ENCODE measurements at places on chromosomes 16 and 17.

- no peak for DNase-seq
Observed at GRCh38 chr16:89855986-89856385, 17.4 kb upstream of the TCF25 start.

GRCh38 chr17:45313996-45314740 is 2.7 kb downstream of the MAP3K14 start:
- DNase-seq: no peak

DNA sequence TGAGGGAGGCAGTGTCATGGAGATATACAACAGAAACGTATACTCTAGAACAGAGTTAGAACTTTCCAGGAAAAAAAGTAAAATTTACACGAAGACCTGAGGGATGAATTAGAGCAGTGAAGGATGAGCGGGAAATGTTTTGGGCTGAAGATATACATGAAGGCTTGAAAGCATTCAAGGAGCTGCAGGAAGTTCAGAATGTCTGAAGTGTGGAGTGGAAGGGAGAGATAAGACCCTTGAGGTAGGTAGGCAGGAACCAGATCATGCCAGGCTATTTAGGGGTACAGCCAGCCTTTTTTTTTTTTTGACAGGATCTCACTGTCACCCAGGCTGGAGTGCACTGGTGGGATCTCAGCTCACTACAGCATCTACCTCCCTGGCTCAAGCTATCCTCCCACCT is 3.2 kb upstream of the NLK start:
- DNase-seq: no peak

DNA sequence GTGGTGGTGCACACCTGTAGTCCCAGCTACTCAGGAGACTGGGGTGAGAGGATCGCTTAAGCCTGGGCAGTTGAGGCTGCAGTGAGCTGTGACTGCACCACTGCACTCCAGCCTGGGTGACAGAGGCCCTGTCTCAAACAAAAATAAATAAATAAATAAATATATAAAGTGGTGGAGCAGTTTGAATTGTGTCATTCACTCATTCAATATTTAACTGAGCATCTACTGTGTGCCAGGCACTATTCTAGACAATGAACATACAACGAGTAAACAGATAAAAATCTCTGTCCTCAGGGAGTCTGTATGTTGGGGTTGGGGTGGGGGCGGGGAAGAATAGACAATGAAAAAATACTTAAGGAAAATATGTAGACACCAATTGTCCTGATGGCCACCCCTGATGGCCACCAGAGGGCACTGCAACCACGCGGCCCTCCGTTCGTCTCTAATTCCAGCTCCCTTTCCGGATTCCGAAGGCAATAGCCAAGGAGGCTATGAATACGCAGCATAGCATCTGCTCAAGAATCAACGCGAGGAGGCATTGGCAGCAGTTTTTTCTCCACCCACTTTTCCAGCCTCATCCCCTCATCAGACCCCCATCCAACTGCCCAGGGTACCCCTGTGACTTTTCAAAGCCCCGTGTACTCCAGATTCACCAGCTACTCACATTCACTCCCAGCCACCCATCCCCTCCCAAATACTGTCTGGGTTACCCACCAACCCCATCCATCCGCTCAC is 21.4 kb downstream of the QPRT start:
- DNase-seq: peak; percentile 91

GRCh38 chr16:918741-919657 is 51.8 kb downstream of the LMF1 start:
- no peak for DNase-seq

DNA sequence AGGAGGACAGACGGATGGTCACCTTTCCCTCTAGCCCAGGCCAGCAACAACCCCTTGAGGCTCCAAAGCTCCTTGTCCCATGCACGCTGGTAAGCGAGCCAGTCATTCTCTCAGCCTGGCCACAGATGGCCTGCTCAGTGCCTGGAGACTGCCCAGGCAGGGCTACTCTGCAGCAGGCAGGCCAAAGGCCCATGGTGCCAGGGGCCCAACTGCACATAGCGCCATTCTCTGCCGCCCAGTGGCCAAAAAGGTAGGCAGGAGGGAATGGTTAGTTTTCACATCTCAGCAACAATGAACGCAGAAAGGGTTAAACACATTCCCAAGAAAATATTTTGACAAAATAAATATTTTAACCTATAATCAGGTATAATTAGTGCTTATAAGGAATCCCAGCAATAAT is 7.7 kb upstream of the SREBF1 start:
- DNase-seq: no peak

- no peak for DNase-seq
Observed at GRCh38 chr17:75917141-75917916, 12.6 kb upstream of the MRPL38 start.

DNA sequence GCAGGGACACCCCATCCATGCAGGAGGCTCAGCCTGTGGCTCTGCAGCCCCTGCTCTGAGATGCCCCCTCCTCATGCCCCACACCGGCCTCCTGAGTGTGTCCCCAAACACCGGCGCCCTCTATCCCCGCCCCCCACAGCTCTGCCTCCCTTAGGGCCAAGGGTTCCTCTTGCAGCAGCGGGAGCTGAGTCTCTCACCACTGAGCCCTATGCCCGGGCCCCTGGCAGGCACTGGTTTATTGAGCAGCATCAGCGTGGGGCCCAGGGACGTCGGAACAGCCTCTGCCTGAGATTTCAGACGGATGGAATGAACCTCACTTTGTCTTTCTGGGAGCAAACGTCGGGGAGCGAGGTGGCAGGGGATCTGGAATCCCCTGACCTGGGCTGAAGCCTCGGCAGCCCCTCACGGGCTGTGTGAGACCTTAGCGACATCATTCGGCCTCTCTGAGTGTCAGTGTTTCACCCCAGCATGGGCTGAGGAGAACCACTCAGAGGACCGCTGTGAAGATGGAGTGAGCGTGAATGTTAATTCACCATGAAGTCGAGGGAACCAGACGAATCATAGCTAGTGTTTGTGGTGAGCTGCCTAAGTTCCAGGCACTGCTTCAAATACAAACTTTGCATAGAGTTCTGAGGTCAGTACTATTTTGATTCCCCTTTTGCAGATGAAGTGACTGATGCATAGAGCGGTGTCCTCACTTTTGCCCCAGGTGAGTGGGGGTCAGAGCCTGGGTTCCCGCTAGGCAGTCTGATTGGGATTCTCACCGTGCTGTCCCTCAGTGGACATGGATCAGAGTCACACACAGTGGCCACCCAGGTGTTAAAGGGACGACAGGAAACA is 5.3 kb upstream of the C16orf74 start:
- no peak for DNase-seq

DNA sequence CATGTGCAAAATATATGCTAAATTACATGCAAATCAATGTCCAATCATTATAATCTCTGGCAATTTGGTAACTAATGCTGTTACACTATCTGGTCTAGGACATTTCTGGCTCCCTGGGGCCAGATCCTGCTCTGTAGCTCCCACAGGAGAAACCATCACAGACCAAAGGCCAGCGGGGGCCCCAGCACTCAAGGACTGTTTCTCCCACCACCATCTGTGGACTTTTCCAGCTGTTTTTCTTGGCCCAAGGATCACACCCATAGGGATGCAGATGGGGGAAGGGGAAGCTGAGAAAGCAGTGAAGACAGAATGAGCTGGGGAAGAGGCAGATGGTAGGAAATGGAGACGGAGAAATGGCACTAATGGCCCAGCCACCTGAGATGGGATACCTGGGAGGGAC is at the start of gene HIGD1B:
TSS of gene HIGD1B (plus strand) at position 298 of the 400 bp plus-strand sequence. CDS start 270 bp downstream, outside the sequence.
- DNase-seq: no peak

DNA sequence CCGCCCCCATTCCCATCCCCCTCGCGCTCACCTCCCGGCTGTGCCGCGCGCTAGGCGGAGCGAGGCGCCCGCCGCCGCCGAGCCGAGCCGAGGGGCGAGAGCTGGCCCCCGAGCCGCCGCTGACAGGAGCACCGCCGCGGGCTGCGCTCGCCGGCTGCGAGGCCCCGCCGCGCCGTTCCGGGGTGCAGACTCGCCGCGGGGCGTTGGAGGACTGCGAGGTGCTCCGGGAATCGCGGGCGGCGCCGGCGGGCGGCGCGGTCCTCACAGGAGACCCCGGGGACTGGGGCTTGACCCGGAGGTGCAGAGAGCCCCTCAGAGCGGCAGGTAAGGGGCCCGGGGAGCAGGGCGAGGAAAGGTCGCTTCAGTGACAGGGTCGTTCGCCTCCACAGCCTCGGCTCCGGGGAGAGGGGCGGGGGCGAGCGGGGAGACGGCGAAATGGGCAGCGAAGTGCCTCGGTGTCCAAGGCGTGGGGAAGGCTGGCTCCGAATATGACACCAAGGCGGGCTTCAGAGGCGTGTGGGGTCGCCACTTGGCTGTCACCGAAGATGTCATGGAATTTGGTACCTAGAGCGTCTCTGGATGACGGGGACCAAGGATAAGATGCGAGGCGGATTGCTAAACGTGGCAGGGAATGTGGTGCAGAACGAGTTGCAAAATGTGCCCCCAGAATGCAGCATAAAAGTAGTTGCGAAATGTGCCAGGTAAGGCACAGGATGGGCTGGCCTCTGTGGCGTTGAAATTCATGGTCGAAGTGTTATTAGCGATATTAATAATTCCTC is 580 bp downstream of the TANC2 start:
- peak; percentile 21 for DNase-seq

DNA sequence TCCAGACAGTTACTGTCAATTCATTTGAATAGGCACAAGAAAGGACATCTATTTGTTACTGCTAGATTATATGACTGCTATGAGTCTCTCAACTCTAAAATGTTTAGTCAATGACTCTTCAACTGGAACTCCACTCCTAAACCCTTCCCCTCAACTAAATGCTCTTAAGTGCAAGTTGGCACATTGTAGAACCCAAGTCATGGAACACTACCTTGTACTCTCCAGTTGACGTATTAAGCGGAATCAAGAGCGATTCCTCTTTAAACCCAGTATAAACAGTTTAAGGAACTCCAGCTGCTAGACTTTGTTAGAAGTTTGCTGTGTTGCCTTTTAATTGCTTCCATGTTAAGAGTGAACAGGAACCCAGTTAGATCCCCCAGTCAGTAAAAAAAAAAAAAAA is 44.6 kb downstream of the STH start:
- DNase-seq: no peak

- DNase-seq: no peak
Observed at GRCh38 chr17:71485426-71485825, 635.4 kb upstream of the SOX9 start.

GRCh38 chr17:54860617-54861470 is 39.8 kb upstream of the TOM1L1 start:
- no peak for DNase-seq

- DNase-seq: no peak
Observed at GRCh38 chr17:17965152-17965721, 7.0 kb downstream of the TOM1L2 start.

DNA sequence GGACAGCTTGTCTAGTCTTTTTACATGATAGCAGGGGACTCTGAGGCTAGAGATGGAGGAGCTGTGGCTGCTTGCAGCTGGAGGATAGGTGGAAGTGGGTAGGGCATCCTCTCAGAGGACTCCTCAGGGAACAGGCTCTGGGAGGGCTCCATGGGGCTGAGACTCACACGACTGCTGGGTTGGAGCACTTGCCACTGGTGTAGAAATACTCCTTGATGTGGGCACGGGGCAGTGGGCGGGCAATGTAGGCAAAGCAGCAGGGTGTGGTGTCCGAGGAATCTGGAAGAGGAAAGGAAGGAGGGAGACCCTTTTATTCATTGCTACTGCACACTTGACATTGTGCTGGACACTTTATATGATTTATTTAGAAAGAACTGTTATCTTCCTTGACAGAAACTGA is 1.8 kb downstream of the CCL5 start:
- DNase-seq: no peak

DNA sequence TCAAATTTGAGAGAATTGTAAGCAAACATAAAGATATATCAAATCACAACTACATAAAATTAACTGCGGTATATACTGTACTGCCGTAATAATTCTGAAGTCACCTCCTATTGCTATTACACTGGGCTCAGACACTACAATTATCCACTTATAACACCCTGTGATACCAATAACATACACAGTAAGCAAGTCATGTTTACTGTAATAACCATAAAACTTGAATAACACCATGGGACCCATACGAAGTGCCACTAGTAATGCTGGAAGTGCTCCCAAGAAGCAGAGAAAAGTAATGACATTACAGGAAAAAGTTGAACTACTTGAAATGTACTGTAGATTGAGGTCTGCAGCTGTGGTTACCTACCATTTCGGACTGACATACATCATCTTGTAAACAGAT is 24.0 kb downstream of the CMC2 start:
- DNase-seq: no peak

GRCh38 chr16:83143788-83144187 is 517.0 kb downstream of the CDH13 start:
- peak; percentile 54 for DNase-seq

GRCh38 chr17:17176341-17176740 is 29.8 kb downstream of the PLD6 start:
- DNase-seq: no peak
